ENCODE measurements at places on chromosomes 2 and 18.
A peak's percentile ranks its signal among the peaks of the same experiment; 100 is the strongest.

DNA sequence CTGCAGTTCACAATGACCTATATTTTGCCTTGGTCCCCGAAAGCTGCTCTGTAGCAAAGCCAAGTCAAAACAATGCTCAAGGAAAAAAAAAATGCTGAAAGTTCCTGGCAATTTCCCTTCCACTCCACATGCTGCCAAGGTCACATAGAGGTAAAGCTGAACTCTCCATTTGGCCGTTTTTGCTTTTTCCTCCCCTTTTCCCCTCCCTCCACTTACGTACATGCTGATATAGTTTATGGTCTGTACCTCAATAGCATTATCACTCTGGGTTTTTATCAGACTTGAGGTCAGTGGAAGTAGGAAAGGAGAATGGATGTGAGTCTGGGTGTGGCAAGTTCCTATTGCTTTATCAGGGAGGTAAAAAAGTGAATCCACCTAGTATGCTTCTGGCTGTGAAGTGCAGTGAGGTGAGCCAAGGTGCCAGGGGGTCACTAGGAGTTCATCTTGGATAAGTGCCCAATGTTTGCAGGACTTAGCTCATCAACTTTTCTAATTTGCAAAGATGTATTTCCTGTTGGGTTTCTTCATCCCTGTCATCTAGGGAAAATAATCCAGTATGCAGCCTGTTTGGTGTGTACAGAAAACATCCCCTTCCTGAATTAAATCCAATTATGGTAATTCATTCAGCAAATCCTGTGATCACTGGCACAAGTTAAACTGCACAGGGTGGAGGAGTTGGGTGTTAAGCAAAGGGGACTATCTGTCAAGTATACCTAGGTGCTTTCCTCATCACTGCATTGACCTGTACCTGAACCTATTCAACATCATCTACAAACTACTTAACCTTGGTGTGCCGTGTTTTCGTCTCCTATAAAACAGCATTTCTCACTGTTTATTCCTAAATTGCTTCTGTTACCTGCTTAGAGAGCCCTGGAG, 124.3 kb upstream of the CYP26B1 start:
- DNase-seq: peak; percentile 62

DNA sequence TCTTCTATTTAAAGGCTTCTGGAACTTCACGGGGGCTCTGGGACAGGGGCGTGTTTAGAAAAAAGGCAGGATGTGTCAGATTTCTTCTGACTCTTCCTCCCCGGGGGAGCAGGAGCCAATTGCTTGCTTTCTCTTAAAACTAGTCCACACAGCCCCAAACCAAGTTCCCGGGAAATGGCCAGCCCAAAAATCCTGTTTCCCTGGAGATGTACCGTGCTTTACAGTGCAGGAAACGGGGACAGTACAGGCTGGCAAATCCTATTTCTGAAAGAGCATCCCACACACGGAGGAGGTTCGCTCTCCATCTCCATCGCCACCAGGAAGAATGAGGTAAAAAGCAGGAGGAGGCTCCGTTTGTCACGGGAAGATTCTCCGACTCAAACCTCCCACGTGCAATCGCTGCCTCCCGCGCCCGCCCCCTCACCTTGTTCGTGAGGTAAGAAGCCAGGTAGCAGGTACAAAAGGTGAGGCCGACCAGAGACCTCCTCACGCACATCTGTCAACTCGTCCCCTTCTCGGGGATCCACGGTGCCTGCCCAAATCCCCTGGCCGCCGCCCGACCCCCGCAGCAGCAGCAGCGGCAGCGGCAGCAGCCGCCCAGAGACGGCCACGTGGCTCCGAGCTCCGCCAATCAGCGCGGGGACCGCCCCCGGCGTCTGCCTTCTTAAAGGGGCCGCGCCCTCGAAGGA, 15.6 kb upstream of the RIOK3 start:
- peak; percentile 87 for DNase-seq

DNA sequence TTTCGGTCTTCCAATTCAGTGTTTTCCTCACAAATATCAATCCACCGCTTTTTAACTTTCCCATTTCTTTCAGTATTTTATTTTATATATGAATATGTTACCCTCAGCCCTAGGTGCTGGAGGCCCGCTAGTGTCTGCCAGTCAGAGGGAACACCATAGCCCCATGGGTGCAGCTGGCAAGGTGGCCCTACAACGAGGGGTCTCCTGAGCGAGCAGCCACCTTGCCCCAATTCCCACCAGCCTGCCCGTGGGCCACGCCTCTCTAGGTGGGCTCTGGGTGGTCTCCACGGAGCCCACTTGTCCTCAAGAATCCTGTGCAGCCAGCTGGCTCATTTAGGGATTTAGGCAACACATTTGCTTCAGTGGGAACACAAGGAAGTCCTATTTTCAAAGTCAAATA, 72.5 kb upstream of the RGPD5 start:
- DNase-seq: no peak

GRCh38 chr2:2880938-2881337, 496.7 kb downstream of the EIPR1 start:
- no peak for DNase-seq

GRCh38 chr2:137190411-137191195, 425.3 kb downstream of the THSD7B start:
- no peak for DNase-seq

DNA sequence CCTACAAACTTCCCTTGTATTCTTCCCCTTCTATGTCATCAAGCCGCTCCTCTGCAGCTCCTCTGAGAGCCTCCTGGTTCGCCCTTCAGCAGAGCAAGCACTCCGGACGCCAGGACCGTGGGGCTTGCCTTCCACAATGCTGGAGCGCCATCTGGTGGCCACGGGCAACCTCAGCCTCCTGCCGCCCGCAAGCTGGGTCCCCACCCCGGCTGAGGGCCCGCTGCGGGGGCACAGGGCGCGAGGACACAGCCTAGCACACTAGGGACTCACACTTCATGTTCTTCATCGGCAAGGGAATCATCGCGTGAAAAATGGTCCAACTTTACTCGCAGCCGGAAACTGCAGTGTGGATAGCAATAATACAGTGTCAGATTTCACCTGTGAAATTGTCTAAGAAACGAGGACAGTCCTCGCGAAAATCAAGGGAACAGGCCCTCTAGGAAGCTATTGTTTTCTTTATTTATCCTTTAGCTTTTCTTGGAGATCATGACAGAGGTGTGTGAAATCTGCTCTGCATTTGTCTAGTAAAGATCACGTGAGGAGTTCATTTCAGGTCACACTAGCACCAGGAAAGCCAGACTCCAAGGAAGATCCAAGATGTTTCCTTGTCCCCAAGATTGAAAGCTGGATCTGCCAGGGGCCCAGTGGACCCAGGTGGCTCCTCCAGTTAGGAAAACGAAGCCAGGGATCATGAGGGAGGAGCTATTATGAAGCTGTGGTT, 5.8 kb downstream of the PRLH start:
- peak; percentile 91 for DNase-seq

GRCh38 chr2:152175368-152176112, at the start of gene STAM2:
Gene STAM2, minus strand, starts transcription at chr2:152175763. Its CDS starts 121 bp downstream, at chr2:152175642.
- DNase-seq: peak; percentile 97

DNA sequence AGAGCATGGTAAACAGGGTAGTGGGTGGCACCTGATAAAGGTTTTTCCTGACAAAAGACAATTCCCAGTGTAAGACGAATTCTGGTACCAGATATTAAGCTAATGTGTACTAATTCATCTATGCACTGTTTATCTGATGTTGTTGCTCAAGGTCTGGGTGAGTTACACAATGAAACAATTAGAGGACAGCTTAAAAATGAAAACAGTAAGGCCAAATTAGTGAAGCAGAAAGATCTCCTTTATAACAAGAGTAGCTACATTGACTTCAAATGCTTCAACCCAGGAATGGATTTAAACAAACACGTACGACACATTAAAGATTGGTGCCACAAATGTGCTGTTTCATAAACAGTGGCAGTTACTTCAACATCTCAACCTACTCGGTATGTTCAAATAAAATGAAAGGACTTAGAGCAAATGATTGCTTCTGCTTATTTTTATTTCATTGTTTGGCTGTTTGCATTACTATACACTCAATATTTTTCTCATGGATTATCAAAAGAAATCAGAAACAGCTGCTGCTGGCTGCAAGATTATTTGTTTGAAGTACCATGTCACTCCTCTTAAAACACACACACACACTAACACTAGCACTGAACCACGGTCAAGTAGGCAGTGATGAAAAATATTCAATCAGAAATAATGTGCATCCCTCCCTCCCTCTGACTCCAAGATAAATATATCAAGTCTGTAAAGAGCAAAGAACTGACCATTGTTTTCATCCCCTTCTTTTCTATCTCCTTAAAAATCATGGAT, 94.4 kb upstream of the RND3 start:
- no peak for DNase-seq

GRCh38 chr2:217972490-217972889, 30.3 kb downstream of the TNS1 start:
- peak; percentile 69 for DNase-seq

All from lung (tissue), 17 donors.